ENCODE measurements at places on chromosomes 1 and 21.

DNA sequence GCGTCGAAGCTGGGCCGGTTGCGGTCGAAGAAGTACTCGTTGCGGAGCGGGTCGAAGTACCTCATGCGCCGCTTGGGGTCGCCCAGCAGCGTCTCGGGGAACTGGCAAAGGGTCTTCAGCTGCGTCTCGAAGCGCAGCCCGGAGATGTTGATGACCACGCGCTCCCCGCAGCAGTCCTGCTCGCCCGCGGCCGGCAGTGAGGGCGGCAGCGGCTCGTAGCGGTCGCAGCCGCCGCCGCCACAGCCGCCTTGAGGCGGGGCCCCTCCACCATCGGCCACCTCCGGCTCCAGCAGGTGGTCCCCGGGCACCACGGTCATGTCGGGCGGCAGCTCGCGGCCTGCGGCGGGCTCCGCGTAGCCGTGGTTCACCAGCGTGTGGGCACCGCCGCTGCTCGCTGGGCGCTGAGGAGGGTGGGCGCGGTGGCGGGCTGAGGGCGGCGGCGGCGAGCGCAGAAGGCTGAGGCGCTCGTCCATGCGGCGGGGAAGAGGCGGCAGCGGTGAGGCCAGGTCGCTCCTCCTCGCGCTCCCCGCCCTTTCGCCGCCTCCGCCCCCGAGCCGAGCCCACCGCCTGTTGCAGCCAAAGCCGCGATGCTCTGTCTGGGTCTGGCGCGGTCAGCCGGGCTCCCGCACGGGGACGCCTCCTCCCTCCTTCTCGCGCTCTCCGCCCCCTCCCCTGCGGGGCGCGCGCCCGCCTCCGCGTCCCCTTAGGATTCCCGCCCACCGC lies at the start of gene KCNA3:
KCNA3 (minus strand) TSS at position 604 of the 723 bp plus-strand sequence; CDS start at position 473, 131 bp downstream.
- DNase-seq = peak; percentile 78

DNA sequence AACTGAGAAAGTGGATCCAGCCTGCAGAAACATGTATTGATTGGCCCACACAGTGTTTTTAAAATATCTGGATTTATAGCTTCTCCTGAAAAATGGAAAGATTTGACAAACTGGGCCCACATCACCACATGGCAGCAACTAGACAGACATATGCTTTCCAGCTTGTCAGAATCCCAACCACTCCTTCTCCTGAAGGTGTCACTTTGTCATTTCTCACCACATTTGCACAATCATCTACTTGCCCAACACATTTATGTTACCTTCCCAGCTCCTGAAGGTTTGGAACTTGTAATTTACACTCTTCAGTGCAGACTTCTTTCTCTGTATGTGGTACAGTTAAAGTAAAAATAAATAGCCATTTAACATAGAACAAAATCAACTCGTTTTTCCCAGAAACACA lies 126.1 kb upstream of the KIAA1614 start:
- DNase-seq = no peak

DNA sequence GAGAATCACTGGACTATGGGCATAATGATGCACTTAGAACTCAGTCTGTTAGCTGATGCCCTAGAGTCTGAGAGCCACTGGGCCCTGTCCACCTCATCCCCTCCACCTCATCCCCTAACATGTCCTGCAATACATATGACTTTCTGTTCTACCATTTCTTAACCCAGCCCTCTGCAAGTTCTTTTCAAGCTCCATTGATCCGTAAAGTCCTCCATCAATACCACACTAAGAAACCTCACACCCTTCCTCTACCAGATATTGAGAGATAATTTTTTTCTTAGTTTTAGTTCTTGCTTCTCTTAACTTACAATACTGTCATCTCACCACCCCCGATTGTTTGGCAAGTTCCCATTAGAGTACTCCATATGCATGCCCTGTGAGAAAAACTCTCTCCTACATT lies 22.1 kb downstream of the FCRL4 start:
- DNase-seq = no peak

DNA sequence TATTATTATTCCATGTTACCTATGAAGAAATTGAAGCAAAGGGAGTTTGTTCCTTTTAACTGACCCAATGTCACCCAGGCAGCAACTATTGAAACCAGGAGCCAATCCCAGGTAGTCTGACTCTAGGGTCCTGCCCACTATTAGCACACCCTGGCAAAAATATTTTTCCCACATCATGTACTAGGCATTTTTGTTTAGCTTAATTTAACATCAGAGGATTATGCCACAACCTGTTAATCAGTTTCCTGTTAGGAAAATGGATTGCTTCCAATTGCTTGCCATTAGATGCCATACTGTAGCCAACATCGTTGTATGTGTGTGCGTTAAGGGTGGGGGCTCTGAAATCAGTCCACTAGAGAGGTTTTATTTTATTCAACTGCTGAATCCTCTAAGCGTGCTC lies 281.1 kb downstream of the DNM3 start:
- no peak for DNase-seq

- DNase-seq = no peak
Measured at GRCh38 chr1:187070076-187070475, 241.3 kb downstream of the PLA2G4A start.

DNA sequence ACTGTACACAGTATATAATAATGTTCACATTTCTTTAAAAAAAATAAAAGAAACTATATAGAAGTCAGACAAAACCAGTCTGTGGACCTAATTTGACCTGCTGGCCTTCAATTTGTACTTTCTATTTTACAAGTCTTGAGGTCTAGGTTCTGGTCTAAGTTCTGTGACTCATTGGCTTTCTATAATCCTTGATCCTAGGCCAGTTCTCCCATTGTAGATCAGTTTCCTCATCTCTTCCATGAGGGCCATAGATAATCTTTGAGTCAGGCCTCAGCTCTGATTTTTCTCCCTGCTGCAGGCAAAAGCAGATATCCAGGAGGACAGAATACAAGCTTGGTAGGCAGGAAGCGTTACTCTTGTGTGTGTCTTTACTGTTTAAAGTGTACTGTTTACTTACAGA lies 603.7 kb upstream of the CAMK1G start:
- no peak for DNase-seq

- DNase-seq = no peak
Measured at GRCh38 chr1:13775459-13775858, 75.5 kb downstream of the PRDM2 start.

- peak; percentile 51 for DNase-seq
Measured at GRCh38 chr1:203324105-203325025, 19.0 kb downstream of the BTG2 start.

GRCh38 chr1:42951588-42951987 lies 7.1 kb downstream of the SLC2A1 start:
- DNase-seq = no peak

DNA sequence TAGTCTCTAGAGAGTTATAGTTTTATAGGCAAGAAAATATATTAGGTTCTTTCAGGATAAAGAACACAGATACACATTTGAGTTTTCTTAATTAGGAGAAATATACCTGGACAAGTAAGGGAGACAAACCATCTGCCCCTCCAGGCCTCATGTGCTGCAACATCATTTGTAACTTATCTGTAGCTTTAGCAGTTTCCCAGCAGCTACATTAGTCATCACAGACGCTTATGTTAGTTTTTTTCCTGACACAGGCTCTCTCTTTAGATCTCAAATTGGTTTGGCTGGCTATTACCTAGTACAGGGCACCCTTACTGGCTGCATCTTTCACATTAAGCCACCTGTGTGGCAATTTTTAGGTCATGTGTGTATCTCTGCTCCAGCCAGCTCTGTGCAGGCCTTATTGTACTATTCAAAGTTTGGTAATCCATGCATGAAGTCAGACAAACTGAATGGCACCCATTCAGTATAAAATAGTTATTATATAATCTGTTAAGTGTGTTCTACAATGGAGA lies 25.9 kb downstream of the GNPAT start:
- DNase-seq = no peak

DNA sequence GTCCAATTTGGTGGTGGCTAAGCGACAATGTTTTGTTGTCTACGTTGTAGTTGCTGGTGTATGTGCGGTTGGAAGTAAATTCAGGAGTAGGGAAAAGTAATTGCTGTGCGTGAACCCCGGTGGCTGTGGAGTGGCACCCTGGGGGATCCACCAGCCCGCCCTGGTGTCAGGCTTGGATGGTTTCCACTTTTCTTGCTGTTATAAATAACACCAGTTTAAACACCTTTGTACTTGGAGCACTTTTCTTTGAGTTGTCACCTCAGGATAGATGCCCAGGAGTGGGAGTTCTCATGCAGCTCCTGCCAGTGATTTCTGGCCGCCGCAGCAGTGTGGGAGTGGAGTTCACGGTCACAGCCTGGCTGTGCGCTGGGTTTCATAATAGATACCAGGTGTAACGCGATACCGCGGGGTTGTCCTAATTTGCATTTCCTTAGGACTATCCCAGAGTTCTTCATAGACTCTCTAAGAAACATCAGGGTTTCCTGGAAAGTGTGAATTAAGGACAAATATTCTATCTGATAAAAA lies 12.8 kb upstream of the TMEM200B start:
- no peak for DNase-seq

GRCh38 chr1:202105571-202106339 lies 17.0 kb upstream of the GPR37L1 start:
- no peak for DNase-seq

DNA sequence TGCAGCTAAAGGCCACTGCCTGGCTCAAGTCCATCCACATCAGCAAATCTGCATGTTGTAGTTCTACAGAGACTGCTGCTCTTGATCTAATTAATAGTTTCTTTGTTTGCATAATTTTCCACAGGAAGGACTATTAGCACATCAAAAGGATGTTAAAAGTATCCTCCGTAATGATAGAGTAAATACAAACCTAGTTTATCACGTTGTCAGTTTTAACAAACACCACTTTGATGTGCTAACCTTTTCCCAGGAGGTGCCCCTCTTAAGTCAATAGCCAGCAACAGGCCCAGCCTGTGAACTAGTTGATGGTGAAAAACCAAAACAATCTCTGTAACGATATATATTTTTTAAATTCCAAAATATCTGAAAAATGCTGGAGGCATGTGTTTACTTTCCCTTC lies 64.2 kb upstream of the SLC22A15 start:
- no peak for DNase-seq

- DNase-seq = no peak
Measured at GRCh38 chr1:14745789-14746188, 147.3 kb downstream of the KAZN start.

DNA sequence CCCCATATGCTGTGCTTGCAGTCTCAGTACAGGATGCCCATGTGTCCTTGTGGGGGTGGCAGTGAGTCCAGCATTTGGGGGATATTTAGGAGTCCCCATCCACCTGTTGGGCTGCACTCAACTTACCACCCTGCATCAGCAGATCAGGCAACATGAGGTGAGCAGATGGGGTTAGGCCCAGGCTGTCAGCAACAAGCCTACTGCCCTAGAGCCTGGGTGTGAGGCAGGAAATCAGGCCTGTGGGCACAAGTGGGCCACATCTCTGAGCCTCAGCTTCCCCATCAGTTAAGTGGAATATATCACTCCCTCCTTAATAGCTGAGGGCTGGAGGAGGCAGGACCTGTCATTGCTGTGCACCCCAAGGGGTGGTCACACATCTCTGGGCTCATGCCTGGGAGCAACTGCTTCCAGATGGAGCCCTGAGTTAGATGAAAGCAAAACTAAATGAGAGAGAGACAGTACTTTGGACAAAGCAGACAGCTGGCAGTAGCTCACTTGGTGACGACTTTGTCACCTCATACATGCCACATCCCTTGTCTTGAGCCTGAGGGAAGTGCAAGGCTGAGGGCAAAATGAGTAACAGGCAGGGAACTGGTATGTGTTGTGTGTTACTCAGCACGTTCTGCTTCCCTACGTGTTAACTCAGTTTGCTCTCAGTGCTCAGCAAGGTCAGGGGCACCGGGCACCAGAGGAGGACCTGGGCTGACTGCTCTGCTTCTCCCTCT lies 48.4 kb downstream of the TRIM11 start:
- DNase-seq = no peak

DNA sequence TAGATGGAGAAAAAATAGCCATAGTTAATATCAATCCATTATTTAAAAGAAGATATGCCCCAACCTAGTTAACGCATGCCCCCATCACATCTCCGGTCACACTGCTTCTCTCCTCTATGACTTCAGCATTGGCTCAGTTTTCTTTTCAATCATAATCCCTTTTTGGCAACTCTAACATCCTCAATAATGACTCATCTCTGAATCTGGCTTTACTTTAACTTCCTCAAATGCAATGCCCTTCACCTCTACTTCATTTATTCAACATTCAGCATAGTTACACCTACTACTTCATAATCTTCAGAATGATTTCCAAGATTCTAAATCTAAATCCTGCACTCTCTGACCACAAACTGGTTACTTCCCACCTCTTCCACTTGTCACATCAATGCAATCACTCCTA lies 417.3 kb downstream of the USH2A start:
- no peak for DNase-seq

- no peak for DNase-seq
Measured at GRCh38 chr1:13832536-13832935, 132.5 kb downstream of the PRDM2 start.

- no peak for DNase-seq
Measured at GRCh38 chr1:62810420-62811274, 26.7 kb downstream of the ATG4C start.

DNA sequence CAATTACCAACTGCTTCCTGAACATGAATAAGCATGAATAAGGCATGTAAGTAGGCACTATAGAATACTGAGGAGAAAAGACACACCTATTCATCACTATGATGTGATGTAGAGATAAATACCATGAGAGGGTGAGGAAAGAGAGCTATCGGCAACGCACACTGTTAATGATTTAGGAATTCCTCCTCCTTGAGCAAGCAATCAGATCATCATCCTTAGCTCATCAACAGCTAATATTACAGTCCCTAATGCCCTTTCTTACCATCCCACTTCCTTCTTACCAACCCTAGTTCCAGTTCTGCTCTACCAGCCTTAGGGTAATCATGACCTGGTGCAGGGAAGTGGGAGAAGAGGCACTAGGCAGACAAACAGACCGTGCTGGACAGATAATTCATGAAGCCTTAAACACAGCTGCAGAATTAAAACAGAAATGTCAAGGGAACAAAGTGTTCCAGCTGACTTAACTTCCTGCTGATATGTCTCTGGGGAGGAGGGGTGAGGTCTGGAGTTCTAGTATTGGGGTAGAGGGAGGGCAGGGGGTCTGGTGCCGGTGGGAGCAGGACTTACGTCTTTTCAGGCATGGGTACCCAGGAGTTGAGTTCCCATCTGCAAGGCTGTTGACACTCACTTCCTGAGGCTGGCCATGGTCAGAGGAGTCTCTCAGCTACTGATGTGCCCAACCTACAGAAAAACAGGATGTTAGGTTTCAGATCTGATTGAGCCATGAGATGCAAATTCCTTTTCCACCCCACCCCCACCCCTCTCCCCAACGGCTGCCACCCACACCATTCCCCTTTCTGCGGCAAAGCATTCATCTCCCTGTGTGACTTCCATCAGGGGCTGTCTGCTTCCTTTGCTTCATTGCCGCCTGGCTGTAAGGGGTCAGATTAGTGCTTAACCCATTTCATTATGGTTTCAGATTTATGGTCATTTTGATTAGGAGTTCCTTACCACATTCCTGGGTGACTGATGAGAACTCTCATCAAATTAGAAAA lies 12.6 kb upstream of the RCSD1 start:
- DNase-seq = no peak

GRCh38 chr1:32925403-32926162 lies 24.4 kb upstream of the TMEM54 start:
- no peak for DNase-seq

All from stimulated activated CD8-positive, alpha-beta memory T cell treated with anti-CD3 and anti-CD28 coated beads, Interleukin-4, amount 100 ng/mL, for 48 hours (primary cell).